ENCODE measurements at places on chromosomes 13 and 19.
A peak's percentile ranks its signal among the peaks of the same experiment; 100 is the strongest.

GRCh38 chr13:43804461-43805070 lies 17.8 kb upstream of the ENOX1 start:
- DNase-seq, result peak; percentile 62

DNA sequence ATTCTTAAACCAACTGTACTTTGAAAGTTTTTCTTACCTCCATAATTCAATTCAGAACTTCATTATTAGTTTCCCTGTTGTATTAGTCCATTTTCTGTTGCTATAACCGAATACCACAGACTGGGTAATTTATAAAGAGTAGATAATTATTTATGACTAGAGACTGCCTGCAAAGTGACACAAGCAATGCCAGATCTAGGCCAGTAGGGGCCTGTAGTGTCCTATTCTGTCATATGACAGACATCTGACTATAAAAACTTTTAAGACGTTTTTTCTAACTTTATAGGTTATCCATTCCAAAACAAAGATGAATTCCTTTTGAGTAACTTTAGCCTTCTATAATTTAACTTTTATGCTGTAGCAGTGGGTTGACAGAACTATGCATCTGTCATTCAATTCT lies 2783.8 kb downstream of the PCDH9 start:
- DNase-seq, result no peak

DNA sequence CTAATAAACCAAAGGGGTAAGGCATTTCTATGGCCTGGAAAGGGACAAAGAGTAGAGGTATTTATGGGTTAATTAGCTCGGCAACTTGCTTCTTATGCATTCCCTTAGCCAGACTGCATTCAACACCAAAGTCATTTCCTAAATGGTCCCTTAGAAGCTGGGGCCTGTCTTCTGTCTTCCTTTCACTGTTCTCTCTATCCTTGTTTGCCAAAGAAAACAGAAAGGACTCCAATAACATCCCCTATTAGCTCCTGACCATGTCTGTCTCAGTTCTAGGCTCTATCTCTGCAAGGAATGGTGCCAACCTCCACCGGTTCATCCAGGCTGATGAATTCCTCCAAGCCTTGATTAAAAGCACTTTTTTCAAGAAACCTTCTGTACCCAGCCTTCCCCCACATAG lies 123.5 kb downstream of the KCTD12 start:
- DNase-seq, result no peak

DNA sequence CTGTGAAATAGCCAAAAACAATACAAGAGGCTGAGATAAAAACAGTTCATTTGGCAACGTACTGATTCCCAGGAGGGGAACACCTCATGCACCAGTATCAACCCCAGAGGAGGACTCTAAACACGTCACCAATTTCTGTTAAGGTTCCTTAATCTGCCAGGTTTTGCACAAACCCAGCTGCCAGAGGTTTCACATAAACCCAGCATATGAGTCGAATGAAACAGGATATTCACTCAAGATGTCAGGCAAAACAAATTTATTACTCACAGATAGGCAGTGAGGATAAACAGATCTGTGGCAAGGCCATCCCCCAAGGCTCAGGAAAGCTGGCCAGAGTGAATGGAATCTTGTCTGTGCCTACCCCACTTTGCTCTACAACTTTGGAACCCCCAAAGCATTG lies 210.9 kb downstream of the GPC5 start:
- DNase-seq, result no peak

- DNase-seq, result no peak
Measured at GRCh38 chr13:77701305-77701704, 3.8 kb downstream of the SLAIN1 start.

DNA sequence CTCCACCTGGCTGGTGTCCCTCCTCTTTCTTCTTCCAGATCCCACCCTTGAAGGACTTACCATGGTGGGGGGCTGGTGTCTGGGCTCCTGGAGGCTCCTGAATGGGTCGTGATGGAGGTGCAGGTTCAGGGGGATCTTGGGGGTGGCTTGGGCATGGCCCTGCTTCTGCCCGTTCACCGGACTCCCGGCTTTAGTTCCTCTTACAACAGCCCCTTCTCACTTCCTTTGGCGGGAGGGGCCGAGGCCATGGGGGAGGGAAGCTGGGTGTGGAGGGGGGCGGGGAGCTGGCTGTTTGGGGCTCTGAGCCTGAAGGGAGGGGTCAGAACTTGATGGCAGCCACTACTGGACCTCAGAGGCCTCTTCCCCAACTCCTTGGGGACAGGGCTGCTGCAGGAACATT lies at the start of gene MYO1F:
Gene MYO1F (minus strand): TSS at position 196 of the 400 bp plus-strand sequence. CDS start 133 bp downstream, at position 63.
- DNase-seq, result peak; percentile 30
